ENCODE measurements at places on chromosomes 11 and 22. TPM values are rescaled to one million over a fixed set of nuclear protein-coding genes. Genes with fewer than 3 reads are reported as not detected.

CDC42EP2 gene
- total RNA-seq: 64.3 TPM

PARVA gene
- total RNA-seq: 199 TPM

- no peak for DNase-seq
- no peaks in the 10 kb centered on the region for H3K27me3 ChIP-seq
- H3K27ac ChIP-seq: no peak overlapping the region
- H3K4me3 ChIP-seq: no peak overlapping the region
These were observed 87.2 kb upstream of the PITPNB start for GRCh38 chr22:28006271-28006670.

DNA sequence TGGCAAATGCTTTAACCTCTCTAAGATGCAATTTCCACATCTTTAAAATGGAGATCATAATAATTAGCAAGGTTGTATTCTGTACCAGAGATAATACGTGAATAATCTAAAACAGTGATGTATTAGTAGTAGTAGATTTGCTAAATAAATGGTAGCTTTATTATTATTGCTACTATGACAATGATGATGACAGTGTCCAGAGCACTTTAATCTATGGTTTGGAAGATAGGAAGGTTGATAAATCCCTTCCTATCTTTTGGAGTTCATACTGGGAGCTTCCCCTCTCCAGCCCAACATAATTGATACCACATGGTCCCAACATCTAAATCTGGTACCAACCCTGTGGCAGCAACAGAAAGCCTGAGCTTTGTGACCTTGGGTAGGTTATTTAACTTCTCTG, 267.8 kb downstream of the FAT3 start:
- H3K27ac ChIP-seq: no peak overlapping the region
- H3K4me1 ChIP-seq: no peaks in the 10 kb centered on the region
- H3K27me3 ChIP-seq: no peaks in the 10 kb centered on the region
- H3K4me3 ChIP-seq: no peak overlapping the region
